Astrocyte of the spinal cord (primary cell): ENCODE measurements at places on chromosomes 7 and 10.

GRCh38 chr7:100602889-100603725 is 944 bp downstream of the PCOLCE start:
- DNase-seq = peak; percentile 89

GRCh38 chr10:132068431-132069121 is 2.8 kb downstream of the JAKMIP3 start:
- no peak for DNase-seq

- no peak for DNase-seq
These were observed 29.0 kb downstream of the JAKMIP3 start for GRCh38 chr10:132094581-132095234.

DNA sequence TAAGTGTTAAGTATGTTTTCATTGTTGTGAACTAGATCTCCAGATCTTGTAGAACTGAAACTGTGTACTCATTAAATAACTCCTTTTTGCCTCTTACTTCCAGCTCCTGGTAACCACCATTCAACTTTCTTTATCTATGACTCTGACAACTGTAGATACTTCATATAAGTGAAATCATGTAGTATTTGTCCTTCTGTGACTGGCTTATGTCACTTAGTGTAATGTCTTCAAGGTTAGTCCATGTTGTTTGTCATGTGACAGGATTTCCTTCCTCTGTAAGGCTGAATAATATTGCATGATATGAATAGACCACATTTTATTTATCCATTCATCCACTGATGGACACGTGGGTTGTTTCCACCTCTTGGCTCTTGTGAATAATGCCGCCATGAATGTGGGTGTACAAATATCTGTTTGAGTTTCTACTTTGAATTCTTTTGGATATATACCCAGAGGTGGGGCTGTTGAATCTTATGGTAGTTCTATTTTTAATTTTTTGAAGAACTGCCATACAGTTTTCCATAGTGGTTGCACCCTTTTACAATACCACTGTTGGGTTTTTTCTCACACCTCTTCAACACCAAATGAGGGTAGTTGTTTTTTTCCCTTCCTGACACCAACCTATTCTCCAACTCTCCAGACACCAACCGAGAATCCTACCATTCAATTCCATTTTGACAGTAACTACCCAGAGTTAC is 10.7 kb upstream of the FMC1 start:
- no peak for DNase-seq

DNA sequence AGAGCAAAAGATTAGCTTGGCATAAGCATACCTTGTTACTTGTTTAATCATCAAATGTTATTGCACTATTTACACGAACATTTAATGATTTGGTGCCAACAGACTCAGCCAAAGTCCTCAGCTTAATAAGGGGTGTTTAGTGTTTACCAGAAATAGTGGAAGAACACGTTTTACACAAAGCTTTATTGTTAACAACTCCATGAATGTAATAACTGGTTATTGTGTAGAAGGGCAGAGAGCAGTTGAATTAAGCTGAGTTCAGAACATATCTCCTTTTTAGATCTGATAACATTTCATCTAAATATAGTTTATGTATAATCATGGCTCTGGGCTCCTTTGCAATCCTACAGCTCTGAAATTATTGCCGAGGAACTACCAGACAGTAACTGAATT is 99.1 kb downstream of the CABCOCO1 start:
- DNase-seq = no peak

- no peak for DNase-seq
These were observed 22.9 kb downstream of the ADCYAP1R1 start for GRCh38 chr7:31075086-31075405.

GRCh38 chr7:81331061-81332018 is 412.5 kb upstream of the SEMA3C start:
- peak; percentile 18 for DNase-seq

- peak; percentile 0 for DNase-seq
These were observed 165.4 kb upstream of the DPP6 start for GRCh38 chr7:153886506-153887441.

DNA sequence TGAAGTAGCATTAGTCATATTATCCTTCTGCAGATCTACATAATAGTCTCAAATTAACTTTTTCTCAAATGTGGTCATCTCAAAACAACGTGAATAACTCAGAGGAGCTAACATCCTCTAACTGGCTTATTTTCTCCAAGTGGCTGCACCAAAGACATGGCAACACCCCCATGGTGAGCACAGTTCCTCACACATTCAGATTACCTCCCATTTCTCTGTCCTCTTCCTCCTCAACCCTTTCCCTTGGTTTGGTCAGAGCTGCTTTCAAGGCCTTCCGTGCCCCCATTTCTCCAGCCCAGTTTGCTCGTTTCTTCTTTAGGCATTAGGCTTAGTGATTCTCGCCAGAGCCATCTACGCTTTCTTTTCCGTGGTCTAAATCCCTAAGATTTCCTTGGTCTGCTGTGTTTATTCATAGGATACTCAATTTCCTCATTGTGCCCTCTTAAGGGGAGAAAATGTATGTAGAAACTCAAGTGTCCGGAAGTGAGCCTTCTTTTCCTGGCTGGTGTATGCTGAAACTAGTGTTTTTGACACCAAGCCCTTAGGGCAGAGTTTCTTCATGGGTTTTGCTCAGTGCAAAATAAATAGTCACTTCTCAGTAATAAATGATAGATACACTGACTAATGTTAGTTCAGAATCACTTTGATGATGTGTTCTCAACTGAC is 2.6 kb downstream of the MET start:
- DNase-seq = peak; percentile 55

GRCh38 chr10:10014846-10015245 is 1002.8 kb upstream of the CELF2 start:
- DNase-seq = no peak

- DNase-seq = no peak
These were observed 8.0 kb downstream of the CCDC186 start for GRCh38 chr10:114166043-114166442.

DNA sequence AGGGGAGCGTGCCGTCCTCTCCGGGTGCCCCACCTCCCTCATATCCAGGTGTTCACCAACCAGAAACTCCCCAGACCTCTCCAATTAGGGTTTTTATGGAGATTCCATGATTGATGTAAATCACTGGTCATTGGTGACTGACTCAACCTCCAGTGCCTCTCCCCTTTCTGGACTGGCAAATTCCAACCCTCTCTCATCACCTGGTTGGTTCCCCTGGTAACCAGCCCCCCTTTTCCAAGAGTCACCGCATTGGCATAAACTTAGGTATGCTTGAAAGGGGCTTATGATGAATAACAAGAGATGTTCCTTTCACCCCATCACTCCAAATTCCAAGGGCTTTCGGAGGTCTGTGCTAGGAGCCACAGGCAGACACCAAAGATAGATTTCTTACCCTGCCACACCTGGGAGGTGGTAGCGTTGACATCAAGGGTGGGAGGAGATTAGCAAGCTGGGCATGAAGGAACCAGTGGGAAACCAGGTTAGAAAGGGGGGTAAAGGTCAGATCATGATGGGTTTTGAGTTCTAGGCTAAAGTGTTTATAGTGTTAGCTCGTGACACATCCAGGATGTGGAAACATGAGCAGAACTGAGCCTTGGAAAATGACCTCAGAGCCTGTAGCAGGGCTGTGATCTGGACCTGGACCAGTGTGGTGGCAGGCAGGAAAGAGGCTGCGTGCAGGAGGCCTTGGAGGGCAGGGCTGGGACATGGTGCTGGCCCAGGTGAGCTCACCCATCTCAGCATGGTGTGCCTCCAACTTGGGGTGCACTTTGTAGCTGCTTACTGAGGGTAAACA is 45.1 kb downstream of the CAMK1D start:
- peak; percentile 34 for DNase-seq

DNA sequence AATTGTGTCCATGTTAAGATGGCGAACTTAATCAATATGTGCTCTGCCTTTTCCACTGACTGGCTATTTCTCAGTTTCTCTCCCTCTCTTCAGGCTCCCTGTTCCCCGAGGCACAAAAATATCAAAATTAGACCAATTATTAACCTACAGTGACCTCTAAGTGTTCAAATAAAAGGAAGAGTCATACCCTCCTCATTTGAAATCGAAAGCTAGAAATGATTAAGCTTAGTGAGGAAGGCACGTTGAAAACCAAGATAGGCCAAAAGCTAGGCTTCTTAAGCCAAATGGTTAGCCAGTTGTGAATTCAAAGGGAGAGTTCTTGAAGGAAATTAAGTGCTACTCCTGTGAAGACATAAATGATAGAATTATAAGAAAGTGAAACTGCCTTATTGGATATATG is 81.1 kb upstream of the MBL2 start:
- DNase-seq = no peak

- no peak for DNase-seq
These were observed 61.9 kb upstream of the ADO start for GRCh38 chr10:62742536-62743061.

GRCh38 chr10:52741851-52742250 is 30.7 kb downstream of the MBL2 start:
- DNase-seq = no peak

DNA sequence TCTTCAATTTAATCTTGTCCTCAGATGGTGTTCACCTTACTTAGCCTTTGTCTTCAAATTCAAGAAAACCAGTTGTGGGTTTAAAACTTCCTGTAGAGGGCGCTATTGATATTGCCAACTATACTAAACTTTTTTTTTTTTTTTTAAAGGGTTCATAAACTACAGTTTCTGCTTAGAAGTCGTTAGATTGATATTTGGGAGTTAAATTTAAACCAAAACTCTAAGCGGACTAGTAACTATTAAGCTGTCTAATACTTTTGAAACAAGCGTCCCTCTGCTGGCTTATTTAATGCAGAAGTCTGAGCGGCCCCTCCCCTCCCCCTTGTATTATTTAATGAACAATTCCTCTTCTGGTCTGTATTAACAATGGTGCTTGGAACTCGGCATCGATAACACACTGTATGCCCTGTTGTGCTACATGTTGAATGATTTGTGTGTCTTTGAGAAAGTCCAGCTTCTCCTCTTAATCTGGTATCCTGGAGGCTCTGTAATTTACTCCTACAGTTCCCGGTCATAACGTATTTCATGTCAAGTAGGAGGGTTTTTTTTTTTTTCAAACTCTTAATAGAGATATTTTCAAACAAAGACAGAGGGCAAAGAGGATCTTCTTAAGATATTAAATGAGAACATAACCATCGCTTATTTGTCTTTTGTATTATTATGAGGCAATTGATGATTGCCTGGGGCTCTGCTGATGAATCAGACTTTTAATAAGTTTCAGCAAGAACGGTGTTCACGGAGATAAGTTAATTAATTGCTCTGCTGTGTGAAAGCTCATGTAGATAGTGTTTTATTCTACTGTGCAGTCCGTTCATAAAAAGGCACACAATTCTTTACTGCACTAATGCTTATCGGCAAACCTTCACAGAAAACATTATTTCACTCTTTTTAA is 22.6 kb upstream of the CREB5 start:
- peak; percentile 85 for DNase-seq

GRCh38 chr10:14008740-14009080 is 322.0 kb downstream of the FRMD4A start:
- DNase-seq = no peak

- DNase-seq = no peak
These were observed 132.2 kb upstream of the YAE1 start for GRCh38 chr7:39434012-39434411.

DNA sequence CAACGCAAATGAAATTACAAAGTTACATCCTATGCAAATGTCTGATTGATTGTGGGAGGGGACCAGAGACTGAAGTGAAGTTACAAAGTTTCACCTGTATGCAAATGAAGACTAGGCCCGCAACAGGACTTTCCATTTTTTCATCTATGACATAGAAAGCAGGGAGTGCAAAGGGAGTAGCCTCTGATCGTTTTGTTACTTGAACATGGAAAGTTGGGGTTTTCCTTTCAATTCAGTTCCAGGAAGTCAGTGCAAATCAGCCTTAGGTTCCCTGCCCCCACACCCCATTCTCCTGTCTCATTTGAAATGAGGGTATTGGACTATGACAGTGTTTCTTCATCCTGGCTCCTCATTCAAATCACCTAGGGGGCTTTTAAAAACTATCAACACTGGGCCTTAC is 96.9 kb upstream of the HABP2 start:
- no peak for DNase-seq

DNA sequence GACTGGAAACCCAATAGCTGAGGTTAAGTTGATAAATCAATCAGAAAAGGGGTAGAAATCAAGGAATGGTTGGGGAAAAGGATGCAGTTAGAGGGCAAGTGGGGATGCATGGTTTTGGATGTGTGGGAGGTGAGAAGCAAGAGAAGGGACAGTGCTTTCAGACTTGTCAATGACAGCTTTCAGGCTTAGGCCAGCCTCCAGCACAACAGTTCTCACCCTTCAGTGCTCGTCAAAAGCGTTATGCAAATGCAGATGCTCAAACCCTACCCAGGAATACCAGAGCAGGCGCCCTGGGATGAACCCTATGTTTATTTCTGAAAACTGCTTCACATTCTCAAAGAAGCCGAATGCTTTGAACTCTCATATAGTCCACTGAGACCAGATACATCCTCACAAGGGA is 74.0 kb downstream of the AOAH start:
- no peak for DNase-seq

GRCh38 chr10:89548673-89549072 is 13.3 kb upstream of the SLC16A12 start:
- DNase-seq = no peak

- no peak for DNase-seq
These were observed 151.4 kb upstream of the FERD3L start for GRCh38 chr7:19296617-19297016.

DNA sequence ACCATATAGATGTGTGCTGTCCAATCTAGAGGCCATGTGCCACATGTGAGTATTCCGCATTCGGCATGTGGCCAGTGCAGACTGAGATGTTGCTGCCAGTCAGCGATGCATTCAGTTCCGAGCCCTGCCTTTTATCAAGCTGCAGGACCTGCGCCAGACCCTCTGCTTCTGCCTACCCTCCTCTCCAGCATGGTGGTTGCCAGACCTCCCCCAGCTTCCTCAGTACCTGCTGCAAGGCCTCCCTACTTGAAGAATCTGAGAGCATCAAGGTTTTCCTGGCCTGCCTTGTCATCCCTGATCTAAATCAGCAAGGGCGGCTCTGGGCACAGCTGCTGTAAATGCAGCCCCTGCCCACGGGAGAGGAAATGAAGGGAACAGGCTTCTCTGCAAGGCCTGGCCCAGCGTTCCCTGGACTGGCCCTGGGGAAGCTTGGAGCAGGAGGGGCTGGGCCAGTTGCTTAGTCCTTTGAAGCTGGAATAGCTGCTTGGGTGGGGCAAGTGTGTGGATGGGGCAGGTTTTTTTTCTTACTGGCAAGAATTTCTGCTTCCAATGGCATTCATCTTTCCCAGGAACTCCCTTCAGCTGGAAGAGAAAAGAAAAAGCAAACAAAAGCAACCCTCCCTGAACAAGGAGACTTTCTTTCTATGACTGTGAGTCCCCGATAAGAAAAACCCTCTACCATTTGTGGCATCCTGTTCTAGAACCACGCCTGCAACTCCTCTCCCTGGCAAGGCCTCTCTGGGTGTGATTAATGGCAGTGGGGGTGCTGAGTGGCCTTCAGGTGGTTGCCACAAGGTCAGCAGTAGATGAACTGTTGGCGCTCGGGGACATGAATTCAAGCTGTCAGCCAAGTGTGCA is 93.0 kb downstream of the NHLRC2 start:
- peak; percentile 11 for DNase-seq

DNA sequence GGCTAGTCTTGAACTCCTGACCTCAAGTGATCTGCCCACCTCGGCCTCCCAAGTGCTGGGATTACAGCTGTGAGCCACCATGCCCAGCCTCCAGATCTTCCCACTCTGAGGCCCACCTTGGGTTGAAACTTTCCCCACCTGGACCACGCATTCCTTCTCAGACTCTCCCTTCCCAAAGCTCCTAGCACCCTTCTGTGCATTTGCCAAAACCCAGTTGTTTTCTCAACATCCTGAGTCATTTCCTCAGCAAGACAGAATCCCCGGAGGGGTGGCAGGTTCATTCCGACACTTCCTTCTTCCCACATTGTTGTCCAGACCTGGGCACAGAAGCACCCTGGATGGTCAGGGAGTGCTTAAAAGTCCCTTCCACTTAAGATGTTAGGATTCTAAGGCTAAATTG is 28.9 kb downstream of the BAG3 start:
- peak; percentile 73 for DNase-seq

- DNase-seq = no peak
These were observed 645.0 kb downstream of the SORCS1 start for GRCh38 chr10:106519376-106520030.
